ENCODE measurements at places on chromosomes 5 and 9. TPM values are rescaled to one million over a fixed set of nuclear protein-coding genes. Genes with fewer than 3 reads are reported as not detected.
A peak's percentile ranks its signal among the peaks of the same experiment; 100 is the strongest.

The LCN15 gene
- not detected for total RNA-seq

The KCNV2 gene
- total RNA-seq, result not detected

The BTNL8 gene
- not detected for total RNA-seq

GRCh38 chr9:116549061-116549664 is 137.9 kb upstream of the TRIM32 start:
- H3K4me3 ChIP-seq, result no peak overlapping the region
- peaks cover 50% of the 10 kb centered on the region for H3K4me1 ChIP-seq
- H3K36me3 ChIP-seq, result no peaks in the 10 kb centered on the region
- H3K27ac ChIP-seq, result peak overlapping the region; percentile 59
- DNase-seq, result peak; percentile 80

GRCh38 chr9:137052998-137053943 is 590 bp downstream of the ENTPD2 start:
- DNase-seq, result peak; percentile 13
- no peaks in the 10 kb centered on the region for H3K4me1 ChIP-seq
- H3K27me3 ChIP-seq, result peaks cover 6% of the 10 kb centered on the region
- no peak overlapping the region for H3K27ac ChIP-seq
- no peaks in the 10 kb centered on the region for H3K36me3 ChIP-seq

DNA sequence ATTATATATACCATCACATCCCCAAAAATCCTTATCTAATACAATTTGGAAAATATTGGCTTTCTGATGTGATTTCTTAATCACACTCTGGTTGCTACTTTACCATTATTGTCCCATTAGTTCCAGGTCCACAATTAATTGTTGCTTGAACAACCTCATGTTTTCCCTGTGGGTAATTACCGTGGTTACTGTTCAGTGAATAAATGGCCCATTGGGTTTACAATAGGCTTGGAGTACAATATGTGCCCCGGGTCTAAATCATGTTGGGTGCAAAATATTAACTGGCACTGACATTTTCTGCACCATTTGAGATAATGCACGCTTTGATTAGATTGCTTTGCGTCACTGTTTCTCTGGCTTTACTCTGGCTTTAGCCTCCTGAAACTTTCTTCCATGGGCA is 163.7 kb downstream of the GABBR2 start:
- no peaks in the 10 kb centered on the region for H3K36me3 ChIP-seq
- no peak overlapping the region for H3K27ac ChIP-seq
- no peaks in the 10 kb centered on the region for H3K27me3 ChIP-seq
- peaks cover 3% of the 10 kb centered on the region for H3K4me1 ChIP-seq
